ENCODE measurements at places on chromosomes 1 and 21.

DNA sequence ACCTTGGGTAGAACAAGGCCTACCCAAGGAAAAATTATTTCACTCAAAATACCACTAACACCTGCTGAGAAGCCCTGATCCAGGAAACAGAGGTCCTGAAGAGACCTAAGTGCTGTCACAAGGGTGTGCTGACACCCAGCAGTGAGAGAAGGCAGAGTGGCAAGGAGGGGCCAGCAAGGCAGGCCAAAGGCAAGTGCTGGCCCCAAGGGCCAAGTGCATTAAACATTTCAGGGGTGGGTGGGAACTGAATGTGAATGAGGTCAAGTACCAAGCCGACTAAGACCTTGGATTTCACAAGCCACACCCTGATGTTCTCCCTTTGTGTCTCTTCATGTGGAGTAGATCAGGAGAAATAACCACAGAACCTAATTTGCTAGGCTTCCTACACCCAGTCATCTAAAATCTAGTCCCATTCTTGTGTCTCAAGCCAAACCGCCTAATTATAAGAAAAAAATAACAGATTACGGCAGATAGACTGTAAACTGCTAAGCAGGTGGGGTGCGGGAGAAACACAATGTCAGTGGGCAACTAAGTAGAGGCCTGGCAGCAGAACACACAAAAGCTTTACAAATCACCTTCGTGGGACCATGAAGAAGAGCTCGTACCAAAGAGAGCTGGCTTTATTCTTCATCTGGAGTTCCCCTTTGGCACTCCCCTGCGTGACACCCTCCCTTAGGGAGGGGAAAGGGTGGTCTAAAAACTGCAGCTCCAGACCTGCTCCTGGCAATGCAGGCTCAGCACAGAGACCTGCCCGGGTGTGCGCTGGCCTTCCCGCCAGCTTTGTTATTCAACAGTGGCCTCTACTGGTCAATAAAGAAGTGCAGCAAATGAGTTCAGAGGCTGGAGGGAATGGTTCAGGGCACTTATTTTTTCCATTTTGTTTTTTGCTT, 8.7 kb downstream of the UBE2G2 start:
- peak; percentile 68 for DNase-seq

DNA sequence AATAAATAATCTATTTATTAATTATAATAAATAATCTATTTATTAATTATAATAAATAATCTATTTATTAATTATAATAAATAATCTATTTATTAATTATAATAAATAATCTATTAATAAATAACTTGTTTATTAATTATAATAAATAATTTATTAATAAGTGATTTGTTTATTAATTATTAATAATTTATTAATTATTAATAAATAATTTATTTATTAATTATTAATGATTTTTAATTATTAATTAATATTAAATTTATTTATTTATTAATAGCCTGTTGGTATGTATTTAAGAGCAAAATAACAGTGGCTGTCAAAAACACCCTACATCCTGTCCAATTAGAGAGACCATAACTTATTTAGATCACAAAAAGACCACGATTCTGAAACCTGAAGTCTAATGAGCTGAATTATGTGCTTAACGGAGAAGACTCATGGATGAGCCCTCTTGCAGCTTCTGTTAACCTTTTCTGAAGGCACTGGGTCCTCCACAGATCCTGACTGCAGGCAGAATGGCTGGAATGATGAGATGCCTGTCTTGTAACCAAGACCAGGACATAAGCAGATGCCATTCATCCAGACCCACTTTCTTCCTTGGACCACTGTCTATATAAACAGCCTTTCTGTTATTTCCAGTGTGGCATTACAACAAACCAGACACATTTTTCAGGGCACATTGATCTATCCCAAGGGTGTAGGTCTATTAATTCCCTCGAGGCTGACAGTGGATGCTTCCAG, 134.2 kb downstream of the SETD4 start:
- no peak for DNase-seq

- DNase-seq, result peak; percentile 91
Measured at GRCh38 chr1:38941527-38942019, at the start of gene RHBDL2. Gene RHBDL2 (minus strand): TSS chr1:38941830. CDS start chr1:38919212, 22,618 bp downstream.

- DNase-seq, result no peak
Measured at GRCh38 chr1:216598448-216598847, 124.8 kb downstream of the ESRRG start.

GRCh38 chr1:220271706-220272046, 577 bp downstream of the RAB3GAP2 start:
- peak; percentile 25 for DNase-seq

DNA sequence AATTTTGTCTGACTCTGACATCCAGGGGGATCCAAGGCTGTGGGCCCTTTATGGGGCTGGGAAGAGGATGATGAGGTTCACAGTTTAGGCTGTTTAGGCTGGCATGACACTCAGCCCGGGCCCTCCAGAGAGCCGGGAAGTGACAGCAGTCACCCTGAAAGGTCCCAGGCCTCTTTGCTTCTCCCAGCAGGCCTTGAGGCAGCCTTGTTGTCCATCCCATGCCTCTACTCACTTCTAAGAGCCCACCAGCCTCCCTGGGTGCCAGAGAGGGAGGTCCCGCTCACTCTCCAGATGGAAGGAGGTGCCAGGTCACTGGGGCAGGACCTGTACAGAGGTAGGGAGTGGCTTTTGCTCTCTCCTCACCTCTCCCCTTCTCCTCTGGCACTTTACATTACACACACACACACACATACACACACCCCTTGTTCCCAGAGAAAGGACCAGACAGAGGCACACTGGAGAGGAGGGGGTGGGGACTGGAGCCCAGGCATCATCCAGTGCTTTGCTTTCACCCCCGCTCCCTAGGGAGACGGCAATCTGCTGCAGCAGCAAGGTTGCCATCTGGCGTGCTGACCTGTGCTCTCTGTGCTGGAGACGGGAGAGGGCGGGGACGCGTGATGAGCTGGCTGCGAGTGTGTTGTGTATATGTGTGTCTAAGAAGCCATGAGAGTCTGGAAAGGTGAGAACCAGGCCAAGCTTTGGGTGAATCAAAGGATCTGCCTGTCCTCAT, 4.6 kb downstream of the KLHDC8A start:
- peak; percentile 76 for DNase-seq

DNA sequence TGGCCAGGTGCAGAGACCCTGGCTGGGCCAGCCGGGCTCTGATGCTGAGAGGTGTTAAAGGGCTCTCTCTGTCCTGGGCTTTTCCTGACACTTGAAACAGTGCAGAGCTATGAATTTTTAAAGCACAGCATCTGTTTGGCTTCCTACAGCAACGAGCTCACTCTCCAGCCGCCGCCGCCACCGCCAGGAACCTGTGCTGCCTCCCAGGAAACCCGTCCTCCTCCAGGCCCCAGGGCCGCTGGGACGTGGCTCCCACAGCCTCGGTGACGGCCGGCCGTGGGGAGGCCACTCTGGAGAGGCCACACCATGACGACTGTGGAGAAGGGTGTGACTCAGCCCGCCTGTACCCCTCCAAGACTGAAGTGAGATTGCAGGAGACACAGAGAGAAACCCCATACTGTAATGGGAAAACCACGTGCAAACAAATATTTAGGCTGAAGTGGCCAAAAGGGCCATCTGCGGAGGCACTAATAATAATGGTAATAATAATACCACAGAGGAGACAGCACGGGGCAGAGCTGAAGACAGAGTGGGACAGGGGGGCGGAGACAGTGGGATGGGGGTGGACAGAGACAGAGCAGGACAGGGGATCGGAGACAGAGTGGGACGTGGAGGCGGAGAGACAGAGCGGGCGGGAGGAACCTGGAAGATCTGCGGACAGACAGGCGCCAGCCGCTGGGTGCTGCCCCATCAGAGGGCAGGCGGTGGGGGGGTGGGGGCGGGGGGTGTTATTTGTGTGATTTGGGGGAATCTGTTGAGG, 139.2 kb downstream of the CASZ1 start:
- no peak for DNase-seq
